ENCODE measurements at places on chromosomes 2 and 18. TPM values are rescaled to one million over a fixed set of nuclear protein-coding genes. Genes with fewer than 3 reads are reported as not detected.

The ZNF407 gene
- total RNA-seq: 9.9 TPM

DNA sequence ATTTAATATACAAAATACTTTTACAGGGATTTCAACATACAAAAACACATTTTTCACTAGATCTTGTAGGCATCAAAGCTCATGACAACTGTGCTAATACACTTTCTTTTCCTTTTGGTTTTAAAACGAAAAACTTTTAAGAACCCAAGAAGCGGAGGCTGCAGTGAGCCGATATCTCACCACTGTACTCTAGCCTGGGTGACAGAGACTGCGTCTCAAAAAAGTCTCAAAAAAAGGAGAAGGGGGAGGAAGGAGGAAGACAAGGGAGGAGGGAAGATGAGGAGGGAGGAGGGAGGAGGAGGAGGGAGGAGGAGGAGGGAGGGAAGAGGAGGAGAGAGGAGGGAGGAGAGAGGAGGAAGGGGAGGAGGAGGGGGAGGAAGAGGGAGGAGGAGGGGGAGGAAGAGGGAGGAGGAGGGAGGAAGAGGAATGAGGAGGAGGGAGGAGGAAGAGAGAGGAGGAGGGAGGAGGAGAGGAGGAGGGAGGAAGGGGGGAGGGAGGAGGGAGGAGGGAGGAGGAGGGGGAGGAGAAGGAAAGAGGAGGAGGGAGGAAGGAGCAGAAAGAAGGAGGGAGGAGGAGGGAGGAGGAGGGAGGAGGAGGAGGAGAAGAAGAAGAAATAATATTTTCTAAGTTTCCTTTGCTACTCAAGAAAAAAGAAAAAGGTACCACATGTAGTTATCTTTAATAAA, 13.8 kb downstream of the ROCK2 start:
- H3K27ac ChIP-seq: no peak overlapping the region
- peaks cover 3% of the 10 kb centered on the region for H3K36me3 ChIP-seq
- H3K4me1 ChIP-seq: peaks cover 10% of the 10 kb centered on the region

The TCF23 gene
- not detected for total RNA-seq

- H3K36me3 ChIP-seq: no peaks in the 10 kb centered on the region
- peaks cover 2% of the 10 kb centered on the region for H3K27me3 ChIP-seq
- no peak overlapping the region for H3K27ac ChIP-seq
- H3K4me3 ChIP-seq: no peak overlapping the region
- DNase-seq: peak; percentile 61
Measured at GRCh38 chr18:10499230-10499629, 26.6 kb upstream of the NAPG start.

The IL1RN gene
- 0.50 TPM for total RNA-seq

DNA sequence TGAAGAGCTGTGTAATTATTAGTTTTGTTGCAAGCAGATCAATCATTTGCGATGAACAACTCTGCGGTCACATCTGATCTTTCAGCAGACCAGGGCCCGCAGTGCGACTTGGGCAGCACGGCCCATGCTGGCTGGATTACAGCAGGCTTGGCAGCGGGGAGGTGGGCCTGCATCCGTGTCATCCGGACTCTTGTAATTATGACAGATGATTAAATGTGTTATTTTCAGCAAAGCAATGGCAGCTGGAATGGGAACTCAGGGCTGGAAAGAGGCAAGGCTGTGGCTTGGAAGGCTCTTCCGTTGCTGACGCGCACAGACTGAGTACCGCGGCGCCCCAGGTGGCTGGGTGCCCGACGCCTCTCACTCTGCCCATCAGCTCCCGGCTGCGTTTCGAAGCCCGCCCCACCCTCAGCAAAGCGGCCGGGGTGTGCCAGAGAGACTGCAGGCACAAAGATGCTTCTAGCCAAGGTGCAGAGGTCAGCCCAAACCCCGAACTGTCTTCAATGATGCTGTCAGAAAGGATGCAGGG, 397.4 kb upstream of the SALL3 start:
- no peaks in the 10 kb centered on the region for H3K4me1 ChIP-seq
- no peak overlapping the region for H3K4me3 ChIP-seq
- H3K27ac ChIP-seq: no peak overlapping the region
- no peaks in the 10 kb centered on the region for H3K27me3 ChIP-seq
- no peak for DNase-seq
